Inflammatory macrophage treated with lipopolysaccharide for 1 hour (primary cell): ENCODE measurements at places on chromosomes 3 and 15.

DNA sequence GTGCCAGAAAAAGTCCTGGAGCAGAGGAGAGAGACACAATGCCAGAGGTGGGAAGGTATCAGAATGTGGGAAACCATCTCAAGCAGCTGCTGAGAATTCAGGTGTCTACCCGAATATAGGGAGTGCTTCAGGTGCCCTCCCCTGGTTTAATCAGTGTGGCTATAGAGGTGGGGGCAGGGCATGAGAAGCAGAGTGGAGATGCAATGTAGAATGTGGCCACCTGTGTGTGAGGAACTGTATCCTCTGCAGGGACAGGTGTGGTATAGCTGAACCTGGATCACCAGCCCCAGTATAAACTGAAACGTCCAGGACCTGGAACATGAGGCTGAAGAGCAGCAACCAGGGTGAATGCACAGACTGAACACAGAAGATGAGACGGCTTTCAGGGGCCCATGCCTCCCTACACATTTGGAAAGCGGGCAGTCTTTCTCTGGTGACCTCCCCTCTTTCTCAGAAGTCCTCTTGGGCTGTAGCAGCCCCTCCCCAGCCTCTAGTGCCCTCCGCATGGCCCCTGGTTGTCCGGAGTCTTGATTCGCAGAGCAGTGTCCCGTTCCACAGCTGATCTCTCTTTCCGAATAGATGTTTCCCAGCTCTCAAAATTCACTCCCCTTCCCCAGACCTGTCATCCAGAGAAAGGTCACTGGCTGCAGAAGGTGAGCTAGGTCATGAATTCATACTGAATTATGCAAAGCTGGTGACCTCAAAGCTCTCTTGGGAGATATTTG, 103.1 kb downstream of the ABHD5 start:
- no peak for DNase-seq

DNA sequence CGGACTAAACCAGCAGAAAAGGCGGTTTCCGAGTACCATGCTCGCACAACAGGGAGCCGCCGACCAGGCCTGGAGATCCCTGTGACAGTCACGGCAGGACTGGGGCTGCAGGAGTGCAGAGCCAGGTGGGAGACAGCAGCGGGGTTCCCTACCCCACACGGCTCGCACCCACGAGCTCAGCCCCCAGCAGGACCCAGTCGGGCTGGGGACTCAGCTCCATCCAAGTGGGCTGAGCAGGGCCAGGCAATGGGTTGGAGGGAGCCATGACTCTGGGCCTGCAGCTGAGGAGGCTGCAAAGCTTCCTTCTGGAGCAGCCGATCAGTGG, 15.8 kb downstream of the XXYLT1 start:
- DNase-seq: no peak

GRCh38 chr15:43241100-43241499, 20.3 kb upstream of the EPB42 start:
- DNase-seq: no peak

DNA sequence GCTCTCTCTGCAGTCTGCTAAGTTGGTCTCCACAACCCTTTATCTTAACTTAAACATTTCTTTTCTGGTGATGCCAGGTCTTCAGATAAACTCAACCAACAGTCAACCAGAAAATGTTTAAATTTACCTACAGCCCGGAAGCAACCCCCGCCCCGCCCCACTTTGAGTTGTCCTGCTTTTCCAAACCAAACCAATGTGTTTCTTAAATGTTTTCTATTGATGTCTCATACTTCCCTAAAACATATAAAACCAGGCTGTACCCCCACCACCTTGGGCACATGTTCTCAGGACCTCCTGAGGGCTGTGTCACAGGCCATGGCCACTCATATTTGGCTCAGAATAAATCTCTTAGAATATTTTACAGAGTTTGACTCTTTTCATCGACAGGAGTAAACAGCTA, 13.2 kb upstream of the GPR160 start:
- no peak for DNase-seq

DNA sequence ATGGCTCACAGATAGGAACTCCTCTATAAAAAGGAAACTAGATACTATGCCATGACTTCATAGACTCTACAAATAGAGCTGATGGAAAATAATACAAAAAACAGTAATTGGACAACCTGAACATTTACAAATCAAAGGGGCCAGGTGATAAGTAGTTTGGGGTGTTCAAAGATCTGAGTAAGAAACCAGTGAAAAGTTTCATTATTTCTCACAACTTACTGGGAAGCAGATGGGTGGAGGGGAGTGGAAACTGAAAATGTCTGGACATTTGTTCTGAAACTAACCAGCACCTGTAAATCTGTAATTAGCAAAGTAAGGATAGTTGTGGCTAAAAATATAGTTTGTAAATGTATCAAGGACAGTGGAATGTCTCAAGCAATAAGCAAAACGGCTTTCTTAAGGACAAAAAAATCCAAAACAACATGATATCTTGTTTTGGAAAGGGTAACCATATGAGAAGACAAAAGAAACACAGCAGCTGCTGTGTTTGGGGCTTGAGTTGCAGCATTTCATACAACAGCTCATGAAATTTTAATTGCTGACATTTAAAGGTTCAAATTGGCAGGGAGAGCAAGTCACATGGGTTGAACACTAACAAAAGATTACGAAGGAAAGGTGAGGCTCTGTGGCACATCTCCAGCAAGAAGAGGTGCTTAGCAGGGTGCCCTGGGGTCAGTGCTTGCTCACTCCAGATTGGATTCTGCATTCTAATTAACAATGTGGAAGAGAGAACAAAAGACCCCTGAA, 26.8 kb upstream of the THBS1 start:
- DNase-seq: no peak

- DNase-seq: no peak
Observed at GRCh38 chr3:117356091-117356705, 646.6 kb downstream of the TUSC7 start.
